Stimulated activated CD4-positive, alpha-beta T cell treated with anti-CD3 and anti-CD28 coated beads, TNF-alpha, amount 100 ng/mL, for 1 hour (primary cell): ENCODE measurements at places on chromosomes 12 and 14.

DNA sequence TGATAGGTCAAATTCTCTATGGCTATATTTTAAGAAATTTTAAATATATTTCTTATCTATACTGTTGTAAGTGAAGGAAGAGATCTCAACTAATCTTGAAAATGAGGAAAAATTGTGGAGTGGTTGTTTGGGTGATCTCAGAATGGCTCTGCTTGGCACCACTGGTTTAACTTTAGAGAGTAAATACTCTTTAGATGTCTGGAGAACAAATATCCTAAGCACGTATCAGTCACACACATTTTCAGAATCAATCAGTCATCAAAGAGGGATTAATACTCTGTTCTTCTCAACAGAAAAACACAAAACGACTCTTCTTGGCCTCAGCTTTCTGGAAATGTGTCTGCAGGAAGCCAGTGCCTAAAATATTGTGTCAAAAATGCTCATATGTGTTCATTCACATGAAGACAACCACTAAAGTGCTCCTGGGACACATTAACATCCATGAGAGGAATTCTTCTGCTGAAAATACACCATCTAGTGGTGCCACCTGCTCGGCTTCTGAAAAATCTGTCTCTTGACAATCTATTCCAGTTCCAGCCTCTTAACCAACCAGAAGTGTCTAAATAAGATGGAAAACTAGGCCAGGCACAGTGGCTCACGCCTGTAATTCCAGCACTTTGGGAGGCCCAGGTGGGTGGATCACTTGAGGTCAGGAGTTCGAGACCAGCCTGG lies 81.1 kb upstream of the CCDC198 start:
- no peak for DNase-seq

DNA sequence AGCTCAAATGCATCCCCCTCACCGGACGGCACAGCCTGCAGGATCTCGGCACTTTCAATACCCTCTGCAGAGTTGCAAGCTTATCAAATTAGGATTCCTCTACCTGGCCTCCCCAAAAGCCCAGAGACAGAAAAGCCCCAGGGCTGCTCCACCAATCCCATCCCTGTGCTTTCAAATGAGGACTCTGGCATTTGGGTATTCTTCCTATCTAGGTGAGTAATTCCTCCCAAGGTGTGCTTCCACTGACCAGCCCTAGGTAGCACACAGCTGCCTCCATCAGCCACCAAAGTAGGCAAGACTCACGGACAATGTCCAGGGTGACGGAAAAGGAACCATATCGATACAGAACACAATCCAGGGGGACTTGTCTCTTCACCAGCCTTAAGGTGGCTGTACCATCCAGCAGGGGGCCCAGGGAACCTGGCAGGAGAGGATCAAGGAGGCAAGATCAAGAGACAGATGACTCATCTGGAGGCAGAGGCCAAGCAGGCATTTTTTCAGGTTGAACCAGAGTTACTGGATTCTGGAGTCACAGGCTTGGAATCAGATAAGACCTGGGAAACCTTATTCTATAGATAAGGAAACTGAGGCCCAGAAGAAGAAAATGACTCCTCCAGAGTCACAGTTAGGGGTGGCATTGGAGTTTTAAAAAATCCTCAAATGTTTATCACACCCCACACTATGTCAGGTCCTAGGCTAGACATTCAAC lies 9.9 kb downstream of the PMEL start:
- no peak for DNase-seq

DNA sequence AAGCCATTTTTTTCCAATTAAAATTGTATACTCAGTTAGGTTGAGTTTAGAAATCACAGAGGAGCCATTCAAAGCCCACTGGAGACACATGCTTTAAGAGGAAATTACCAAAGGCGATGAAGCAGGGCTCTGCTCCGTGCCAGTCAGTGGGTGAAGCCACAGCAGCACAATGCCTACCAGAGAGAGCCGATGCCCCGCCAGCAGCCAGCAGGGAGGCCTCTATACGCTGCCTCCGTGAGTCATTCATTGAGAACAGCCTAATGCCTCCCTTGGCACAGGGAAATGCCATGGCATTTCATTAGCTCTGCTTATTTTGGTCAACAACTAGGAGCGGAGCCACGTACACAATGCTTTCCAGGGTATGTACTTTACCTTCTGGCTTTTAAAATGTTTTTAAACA lies 197.8 kb upstream of the FRMD6 start:
- DNase-seq: no peak

DNA sequence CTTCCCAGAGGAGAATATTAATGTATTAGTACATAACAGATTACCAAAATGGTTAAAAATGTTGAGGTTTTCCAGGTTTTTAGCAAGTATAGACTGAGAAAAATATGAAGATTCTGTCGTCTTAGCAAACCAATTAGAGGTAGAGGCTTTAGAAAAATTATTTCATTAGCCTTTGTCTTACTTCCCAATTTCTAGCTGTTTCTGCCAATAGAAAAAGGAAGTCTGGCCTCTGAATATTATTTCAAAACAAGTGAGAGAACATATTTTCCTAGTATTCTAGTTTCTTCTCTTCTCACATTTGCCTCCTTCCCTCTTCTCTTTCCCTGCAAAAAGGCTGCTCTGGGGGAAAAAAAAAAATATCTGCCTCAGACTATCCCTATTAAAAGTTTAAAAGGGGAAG lies 16.4 kb downstream of the IPO8 start:
- no peak for DNase-seq

DNA sequence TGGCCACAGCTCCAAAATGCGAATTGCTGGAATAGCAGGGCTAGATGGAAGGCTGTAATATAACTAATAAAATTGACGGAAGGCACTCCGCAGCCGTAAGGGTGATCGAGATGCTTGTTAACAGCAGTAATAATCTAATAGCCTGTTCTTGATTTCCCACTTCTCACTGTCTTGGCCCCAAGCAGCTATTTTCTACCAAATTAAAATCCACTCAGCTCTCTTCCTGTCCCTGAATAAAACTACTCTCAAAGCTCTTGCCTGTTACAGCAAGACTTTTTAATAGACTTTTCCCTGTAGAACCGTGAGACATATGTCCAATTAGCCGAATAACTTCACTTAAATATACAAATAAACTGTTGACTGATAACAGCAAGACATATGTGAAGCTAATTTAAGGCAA lies 38.0 kb downstream of the ADCK1 start:
- DNase-seq: no peak

DNA sequence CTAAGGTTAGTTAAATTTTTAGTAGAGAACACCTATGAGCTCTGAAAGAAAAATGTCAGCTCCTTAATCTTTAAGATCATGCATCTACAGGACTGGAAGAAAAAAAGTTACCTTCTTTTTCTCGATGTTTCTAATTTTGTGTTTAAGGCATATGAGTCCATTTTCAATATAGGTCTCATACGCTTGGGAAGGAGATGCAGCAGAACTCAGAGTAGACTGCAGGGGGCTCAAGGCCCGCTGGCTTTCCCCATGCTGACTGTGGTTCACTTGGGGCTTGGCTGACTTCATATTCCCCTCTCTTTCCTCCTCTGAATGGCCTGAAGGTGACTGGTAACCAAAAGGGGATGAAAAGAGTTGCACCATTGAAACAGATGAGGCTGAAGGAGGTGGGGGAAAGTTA lies 1.5 kb downstream of the CAPRIN2 start:
- DNase-seq: no peak

- no peak for DNase-seq
Measured at GRCh38 chr12:57735952-57736740, 2.4 kb downstream of the AGAP2 start.

DNA sequence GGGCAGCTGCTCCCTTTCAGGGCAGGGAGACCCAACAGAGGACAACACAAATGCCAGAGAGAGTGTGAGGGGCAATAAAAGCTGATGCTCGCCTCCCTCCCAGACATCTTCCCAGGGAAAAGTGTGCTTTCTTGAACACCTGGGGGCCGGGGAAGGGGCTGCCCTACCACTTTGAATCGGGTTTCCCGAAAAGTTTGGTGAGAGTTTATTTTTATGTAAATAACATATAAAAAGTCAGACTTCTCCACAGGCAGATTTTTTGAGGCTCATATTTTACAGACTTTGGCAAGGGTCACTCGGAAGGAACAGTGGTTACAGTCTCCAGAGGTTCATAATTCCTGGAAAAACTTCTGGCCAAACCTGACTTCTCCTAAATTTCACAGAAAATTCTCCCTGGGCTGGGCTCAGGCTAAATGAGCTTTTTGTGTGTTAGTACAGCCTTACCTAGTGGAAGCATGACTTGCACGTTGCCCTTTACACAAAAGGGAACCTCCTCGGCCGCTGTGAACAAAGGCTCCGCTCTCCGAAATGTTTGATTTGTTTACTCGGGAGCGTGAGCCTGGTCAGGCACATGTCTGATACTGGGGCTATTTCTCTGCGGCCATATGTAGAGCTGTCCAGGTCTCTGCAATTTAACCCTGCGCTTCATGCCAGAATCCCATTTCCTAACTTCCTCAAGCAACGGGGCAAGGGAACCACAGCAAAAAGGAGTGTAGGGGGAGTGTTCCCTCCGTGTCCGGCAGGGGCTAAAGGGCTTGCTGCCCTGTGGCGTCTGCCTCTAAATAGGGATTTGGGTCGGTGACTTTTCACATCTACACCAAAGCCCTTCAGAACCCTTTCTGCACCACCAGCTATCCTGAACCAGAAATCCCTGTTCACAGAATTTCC lies 3.4 kb downstream of the RTL1 start:
- no peak for DNase-seq

DNA sequence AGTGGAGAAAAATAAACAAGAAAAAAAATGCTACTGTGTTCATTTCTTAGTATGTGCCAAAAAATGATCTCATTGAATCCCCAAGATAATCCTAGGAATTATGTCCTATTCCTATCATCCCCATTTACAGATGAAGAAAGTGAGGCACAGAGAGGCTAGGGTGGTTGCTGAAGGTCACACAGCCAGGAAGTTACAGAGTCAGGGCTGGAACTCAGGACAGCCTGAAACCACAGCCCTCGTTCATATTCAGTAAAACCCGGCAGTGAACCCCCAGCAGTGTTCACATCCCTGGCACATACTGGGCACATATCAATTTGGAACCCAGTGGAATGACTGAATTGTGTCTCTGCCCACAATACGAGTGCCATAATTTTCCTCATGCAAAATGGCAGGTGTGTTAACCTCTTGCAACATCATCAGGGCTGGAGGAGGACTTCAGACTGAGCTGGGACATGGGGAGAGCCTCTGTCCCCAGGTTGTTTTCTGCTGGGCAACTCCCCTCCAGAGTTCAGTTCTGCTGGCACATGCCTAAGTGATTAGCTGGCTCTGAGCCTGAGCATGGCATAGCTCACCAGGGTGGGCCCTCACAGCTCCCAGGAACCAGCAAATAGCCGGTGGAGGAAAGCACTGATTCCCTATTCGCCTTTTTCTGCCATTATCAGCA lies 2.0 kb upstream of the PPP1CC start:
- no peak for DNase-seq

- no peak for DNase-seq
Measured at GRCh38 chr12:101759396-101760047, 20.3 kb upstream of the SYCP3 start.

GRCh38 chr12:308511-308910 lies 45.9 kb upstream of the SLC6A13 start:
- DNase-seq: no peak

- no peak for DNase-seq
Measured at GRCh38 chr12:10131111-10131690, 1.2 kb upstream of the CLEC7A start.

- DNase-seq: no peak
Measured at GRCh38 chr12:22059976-22060647, 14.1 kb downstream of the CMAS start.

GRCh38 chr12:10101648-10102220 lies 2.9 kb upstream of the CLEC1A start:
- DNase-seq: no peak

GRCh38 chr12:131907379-131908091 lies 13.1 kb downstream of the ULK1 start:
- DNase-seq: no peak

DNA sequence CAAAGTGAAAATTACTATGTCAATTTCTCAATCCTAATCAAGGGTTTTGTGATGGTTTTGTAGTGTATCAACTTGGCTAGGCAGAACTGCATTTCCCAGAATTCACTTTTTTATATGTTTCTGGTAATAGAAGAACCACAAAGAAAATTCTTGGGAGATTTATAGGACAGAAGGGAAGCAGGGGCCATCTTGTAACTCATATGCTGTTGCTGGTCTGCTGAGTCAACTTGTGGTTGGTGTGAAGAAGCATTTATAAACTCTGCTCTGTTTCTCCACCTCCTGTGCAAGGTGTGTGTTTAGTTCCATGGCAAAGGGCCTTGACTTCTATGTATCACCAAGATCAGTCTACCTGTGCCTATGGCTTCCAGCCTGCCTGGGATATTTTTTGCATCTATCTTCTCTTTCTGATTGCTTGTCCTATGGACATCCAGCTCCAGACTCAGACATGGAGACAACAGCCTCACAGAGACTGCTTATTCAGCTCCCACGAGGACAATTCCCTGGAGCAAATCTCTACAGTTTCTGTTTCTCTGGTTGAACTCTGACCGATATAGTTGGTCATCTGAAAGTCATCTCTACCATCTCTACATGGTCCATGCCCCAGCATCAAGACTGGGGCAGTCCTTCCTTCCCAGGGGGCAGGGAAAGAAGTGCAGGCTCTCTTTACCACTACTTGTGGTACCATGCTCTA lies 364.3 kb upstream of the DDHD1 start:
- DNase-seq: no peak

GRCh38 chr14:60777856-60778578 lies 43.5 kb downstream of the MNAT1 start:
- no peak for DNase-seq

- no peak for DNase-seq
Measured at GRCh38 chr12:106508966-106509365, 73.8 kb upstream of the RFX4 start.

DNA sequence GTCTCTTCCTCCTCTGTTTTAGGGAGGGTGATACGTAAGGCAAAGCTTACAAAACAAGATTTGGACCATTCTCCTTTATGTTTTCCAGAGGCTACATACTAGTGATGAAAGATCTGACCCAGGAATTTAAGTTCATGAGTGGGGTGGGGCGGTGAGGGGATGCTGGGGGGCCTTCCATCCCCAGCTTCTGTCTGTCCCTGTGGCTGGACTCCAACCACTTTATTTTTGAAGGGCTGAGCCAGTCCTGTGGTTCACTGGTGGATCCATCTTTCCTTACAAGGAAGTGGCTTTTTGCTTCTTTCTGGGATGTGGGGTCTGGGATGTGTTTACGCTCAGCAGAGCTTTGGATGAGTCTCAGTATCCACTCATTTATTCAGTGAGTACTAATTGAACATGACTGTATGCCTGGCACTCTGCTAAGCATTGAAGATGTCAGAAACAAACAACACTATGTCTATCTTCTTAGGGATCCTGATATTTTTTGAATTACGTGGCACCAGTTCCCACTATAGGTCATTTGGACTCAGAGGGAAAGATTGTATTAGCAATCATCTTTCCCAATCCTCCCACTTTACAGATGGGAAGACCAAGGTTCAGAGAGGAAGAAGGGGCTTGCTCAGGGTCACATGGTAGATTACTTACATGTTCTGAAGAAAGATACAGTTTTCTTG lies 291.8 kb upstream of the TBX3 start:
- DNase-seq: no peak

GRCh38 chr12:8052679-8053078 lies 13.5 kb downstream of the C3AR1 start:
- no peak for DNase-seq
